ENCODE measurements at places on chromosomes 2 and 18.
A peak's percentile ranks its signal among the peaks of the same experiment; 100 is the strongest.

DNA sequence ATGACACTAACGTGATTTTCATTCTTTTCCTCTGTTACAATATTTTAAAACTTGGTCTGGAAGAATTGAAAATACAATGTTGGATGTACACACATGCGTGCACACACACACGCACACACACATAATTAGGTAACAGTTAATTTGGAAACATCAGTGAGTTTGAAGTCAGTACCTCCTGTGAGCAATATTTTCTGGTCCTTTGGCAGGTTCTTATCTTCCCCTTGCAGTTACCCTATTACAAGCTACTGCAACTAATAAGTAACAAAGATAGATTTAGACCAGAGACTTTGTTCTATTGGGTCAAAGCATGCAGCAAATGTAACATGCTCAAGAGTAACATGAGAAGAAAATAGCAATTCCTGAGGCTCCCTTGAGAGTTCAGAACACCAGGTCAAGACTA is 73.3 kb downstream of the ZNF385B start:
- no peak for DNase-seq

DNA sequence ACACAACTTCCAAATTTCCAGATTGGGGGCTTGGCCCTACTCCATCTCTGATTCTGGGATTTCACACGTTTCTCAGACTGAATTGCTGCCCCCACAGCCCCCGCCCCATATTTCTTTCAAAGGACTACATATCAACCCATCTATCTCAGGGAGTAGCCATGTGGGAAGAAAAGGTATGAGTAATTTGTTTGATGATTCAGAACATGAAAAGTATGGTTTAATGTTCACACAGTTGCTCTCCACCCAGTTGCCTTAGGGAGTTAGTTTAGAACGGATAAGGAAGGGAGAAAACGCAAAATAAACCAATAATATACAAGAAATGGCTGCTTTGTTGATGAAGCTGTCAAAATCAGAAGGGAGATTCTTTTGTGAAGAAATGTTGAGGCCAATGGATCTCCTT is 145.1 kb downstream of the PIEZO2 start:
- no peak for DNase-seq

DNA sequence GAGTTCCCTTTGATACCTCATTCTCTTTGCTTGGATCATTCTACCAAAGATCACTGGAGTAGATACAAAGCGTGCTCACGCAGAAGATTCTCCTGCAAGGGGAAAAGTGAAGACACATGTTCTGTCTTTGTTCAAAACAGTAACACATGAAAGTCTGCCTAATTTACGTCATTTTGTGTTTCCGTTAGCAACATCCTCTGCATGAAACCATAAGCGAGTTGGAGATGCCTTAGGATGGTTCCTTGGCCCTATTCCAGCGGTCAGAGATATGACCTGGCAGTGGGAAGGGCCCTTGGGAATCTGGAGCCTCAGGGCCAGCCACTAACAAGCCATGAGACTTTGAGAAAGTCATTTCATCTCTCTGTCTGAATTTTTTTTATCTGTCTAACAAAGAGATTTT is 180.9 kb upstream of the TWIST2 start:
- no peak for DNase-seq

DNA sequence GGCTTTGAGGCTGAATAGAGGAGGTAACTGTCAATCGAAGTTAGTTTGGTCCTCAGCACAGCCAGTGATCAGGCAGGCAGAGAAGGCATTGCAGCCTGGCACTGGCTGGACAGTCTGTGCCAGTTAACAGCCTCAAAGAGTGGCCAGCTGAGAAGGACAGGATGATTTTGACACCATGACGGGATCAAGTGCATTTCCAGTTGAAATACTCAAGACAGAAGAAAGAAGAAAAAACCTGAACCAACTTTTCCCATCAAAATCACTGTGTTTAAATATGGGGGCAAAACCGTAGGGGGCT is 96.7 kb upstream of the ZCCHC2 start:
- DNase-seq: no peak

- no peak for DNase-seq
Observed at GRCh38 chr2:233434666-233435330, 80.5 kb downstream of the DGKD start.

DNA sequence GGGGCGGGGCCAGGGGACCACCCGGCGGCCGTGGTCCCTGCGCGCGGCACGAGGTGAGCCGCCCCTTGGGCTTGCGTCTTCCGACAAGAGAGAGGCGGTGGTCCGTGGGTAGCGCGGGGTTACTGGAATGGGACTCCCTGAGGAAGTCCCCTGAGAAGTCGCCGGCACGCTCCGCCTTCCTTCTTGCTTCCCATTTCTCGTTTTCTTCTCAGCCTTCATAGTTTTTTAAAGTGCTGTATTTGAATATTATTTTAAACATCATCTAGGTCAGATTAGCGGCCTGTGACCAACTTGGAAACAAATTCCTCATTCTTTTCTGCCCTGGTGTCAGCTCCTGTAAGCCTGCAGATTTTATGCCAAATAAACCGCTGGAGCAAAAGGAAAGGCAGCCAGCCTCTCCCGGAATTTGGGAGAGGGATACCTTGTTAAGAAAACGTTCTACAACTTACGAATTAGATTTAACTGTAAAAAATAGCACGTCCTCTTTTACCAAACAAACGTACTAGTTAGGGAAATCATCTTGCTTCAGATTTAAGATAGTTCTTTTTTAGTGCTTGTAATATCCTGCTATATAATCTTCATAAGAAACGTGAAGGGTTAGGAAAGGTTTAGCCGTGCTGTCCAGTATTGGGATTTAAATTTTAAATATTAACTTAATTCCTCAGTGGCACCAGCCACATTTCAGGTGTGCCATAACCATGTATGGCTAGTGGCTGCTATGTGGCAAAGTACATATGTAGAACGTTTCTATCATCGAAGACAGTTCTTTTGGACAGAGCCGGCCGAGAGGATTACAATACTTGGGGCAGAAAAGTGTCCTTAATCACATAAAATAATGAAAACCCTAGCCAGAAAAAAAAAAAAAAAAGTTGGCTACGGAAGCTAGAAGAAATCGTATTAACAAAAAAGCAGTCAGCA is 628 bp upstream of the PTPN2 start:
- DNase-seq: no peak

DNA sequence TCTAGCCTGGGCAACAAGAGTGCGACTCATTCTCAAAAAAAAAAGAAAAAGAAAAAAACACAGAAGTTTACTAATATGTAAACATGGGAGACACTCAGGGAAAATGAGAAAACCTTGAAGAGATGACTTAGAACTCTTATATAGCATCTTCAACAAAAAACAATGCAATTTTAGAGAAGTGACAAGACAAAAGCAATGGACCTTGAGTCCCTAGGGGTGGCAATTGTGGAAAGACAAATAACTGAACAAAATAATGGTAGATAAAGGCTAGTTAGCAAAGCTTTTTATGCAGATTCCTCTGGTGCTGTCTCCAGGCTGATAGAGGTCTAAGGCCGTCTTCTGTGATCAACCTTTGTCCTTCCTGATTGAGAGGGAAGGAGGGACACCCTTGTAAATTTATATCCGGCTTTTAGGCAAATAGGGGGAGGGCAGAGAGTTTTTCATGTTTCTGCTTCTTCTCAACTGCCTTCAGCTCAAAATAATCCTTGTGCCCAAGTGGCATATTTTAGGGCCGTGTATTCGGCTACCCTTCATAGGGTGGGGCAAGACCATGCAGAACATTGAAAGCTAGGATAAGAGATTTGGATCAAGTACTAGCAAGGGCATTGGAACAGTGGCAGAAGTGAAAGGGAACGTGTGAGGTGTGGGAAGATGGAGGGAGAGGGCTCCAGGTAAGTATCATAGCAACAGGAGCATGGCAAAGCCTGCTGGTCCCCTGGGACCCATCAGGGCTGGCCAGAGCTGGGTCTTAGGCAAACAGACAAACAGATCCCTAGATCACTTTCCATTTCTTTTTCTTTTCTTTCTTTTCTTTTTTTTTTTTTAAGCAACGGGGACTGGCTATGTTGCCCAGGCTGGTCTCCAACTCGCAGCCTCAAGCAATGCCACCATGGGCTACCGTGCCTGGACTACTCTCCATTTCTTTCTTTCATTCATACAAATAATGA is 116.2 kb upstream of the STPG4 start:
- no peak for DNase-seq

DNA sequence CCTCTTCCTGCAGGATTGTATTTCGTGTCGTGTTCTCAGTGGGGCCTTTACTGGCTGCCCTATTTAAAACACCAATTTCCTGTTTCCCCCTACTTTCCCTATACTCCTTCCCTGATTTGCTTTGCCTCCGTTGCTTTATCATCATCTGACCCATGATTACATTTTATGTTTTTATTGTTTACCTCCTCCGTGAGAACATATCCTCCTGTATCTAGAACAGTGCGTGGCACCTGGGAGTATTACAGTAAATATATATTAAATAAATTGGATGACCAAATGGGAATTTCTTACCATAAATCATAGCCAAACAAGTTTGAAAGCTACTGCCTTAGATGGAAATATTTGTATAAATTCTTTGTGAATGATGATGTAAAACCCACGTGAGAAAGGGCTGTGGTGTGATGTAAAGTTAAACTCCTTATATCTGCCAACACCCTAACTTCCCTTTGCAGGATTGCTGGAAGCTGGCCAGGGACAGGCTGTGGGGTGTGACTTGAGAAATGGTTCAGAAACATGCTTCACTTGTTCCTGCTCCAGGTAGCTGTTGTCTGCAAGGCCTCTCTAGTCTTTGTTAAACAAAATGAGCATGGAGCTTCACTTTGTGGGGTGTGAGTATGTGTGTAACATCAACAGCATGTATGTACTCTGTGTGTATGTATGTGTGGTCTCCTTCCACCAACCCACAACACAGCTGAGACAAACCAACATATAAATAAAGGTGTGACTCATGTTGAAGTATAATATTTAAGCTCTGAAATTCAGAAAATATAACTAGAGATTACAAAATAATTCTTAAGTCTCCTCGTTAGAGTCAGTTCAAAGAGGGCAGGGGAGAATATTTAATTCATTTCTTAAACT is 40.3 kb downstream of the LHCGR start:
- DNase-seq: no peak

- no peak for DNase-seq
Observed at GRCh38 chr18:49061991-49062831, 111.4 kb upstream of the SMAD7 start.

GRCh38 chr18:34915046-34915445 is 126.2 kb upstream of the MAPRE2 start:
- no peak for DNase-seq

DNA sequence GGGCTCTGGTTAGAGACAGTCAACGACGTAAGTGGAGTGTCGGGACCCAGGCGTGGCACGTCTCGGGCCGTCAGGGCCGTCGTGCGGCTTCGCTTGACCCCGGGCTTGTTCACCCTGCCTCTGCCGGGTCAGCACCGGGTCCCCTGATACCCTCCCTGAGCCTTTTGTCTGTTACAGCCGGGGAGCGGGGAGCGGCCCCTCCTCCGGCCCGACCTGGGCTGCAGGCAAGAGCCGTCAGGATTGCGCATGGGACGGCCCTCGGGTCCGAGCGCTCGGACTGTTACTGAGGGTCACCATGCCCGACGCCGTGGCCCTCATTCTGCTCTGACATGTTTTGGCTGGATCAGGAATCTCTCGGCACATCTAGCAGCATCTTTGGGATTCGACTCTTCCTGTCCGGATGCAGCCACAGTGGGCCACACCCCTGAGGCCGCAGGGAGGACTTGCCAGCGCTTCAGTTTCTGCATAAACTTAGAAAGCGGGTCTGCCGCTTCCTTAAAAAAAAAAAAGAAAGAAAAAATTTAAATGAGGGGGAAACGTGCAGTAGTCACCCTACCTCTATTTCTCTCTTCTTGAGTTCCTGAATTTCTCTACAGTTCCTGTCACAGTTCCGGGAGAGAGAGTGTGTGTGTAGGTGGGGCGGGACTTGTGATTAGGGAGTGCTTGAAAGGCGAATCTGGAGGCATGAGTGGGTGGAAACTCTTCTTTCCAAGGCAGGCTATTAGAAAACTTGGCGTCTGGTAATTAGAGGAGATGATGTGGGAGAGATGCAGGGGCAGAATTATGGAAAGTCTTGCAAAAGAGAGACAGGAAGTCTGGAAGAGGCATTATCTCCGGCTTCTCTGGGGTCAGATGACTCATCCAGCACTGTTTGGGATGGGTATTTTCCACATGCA is 909 bp downstream of the TMEM87B start:
- peak; percentile 47 for DNase-seq

- peak; percentile 45 for DNase-seq
Observed at GRCh38 chr2:36780231-36780839, 83.8 kb downstream of the VIT start.

GRCh38 chr2:14148216-14148615 is 484.3 kb upstream of the LRATD1 start:
- no peak for DNase-seq

GRCh38 chr2:15189216-15189615 is 371.9 kb downstream of the NBAS start:
- DNase-seq: no peak

GRCh38 chr2:133248264-133248663 is 320.0 kb downstream of the NCKAP5 start:
- no peak for DNase-seq

DNA sequence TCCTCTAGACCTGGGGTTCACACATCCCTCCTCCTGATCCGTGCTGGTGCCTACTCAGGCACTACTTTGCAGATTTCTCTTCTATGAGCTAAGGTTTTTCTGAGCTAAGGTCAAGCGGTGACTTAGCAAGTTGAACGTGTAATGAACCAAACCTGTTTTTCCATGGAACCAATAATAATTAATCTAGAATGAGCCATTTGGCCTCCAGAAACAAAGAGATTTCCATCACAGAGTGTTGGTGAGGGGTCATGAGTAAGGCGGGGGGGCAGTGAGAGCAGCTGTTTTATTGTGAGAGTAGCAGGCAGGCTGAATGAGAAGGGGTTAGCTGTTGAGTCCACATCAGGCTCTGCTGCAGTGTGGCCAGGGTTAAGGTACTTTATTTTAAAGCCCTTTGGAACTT is 112.0 kb upstream of the FOSL2 start:
- no peak for DNase-seq

- DNase-seq: no peak
Observed at GRCh38 chr2:132392879-132393278, 23.7 kb upstream of the GPR39 start.

DNA sequence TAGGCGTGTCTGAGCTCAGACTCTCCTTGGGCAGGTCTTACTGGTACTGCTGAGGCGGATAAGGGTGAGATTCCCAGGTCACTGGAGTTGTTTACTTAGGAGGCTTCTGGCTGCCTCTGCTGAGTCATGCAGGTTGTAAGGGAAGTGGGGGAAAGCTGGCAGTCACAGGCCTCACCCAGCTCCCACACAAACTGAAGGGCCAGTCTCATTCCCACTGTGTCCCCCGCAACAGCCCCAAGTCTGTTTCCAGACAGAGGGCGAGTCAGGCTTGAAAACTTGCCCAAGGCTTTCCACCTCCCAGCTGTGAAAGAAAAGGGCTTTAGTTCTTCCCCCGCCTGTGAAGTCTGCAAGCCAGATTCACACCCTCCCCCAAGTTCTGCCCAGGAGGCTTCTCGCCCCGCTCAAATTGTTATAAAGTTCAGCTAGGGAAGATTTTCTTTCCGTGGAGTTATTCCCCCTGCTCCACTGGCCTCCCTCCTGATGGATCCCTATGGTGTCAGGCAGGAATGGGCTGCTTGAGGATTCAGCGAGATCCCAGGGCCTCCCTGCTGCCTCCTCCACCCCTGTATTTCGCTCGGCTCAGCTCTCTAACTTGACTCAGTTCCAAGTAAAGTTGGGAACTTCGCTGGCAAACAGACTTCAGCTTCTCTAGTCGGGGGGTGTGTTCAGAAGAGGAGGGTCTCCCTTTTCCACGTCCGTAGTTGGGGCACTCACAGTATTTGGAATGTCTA is 248.6 kb downstream of the NR4A2 start:
- DNase-seq: no peak

- DNase-seq: no peak
Observed at GRCh38 chr18:58046093-58046793, 2.2 kb downstream of the NEDD4L start.

Data from renal cortex interstitium (tissue), 15 donors.